ENCODE measurements at places on chromosomes 7 and 10.

GRCh38 chr7:79130715-79131114 lies 322.8 kb downstream of the MAGI2 start:
- DNase-seq, result no peak

- DNase-seq, result no peak
Observed at GRCh38 chr10:73576890-73577591, 14.1 kb downstream of the USP54 start.

DNA sequence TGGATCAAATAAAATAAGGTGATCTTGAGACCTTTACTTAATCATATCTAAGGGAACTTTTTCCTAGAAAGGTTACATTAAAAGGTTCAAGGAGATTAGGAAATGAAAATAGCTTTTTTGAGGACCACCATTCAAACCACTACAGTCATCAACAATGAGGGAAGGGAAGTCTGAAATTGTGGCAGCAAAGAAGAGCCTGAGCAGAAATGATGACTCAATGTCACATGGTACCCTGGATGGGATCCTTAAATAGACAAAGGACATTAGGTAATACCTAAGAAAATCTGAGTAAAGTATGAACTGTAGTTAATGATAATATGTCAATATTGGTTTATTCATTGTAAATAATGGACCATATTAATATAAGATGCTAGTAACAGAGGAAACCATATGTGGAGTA lies 236.0 kb downstream of the SEMA3D start:
- peak; percentile 65 for DNase-seq

GRCh38 chr10:44715136-44715535 lies 196.0 kb upstream of the TMEM72 start:
- no peak for DNase-seq

DNA sequence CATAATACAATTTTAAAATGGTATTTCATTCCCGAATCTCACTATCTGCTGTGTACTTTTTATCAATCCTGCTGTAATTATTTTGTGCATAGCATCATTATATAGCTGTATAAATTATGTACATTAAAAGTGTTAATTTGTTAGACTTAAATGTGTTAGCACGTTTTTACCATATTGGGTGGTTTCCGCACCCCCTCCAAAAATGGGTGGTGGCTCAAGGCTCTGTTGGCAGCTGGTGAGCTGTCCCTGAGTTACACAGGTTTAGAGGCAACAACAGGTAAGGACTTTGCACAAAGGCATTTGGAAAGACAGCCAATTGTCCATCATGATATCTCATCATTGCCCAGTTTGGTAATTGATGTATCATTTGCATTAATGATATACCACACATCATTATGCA lies 18.6 kb upstream of the LMTK2 start:
- no peak for DNase-seq
